Right renal pelvis (tissue), 4 donors: ENCODE measurements at places on chromosomes 11 and 22.

DNA sequence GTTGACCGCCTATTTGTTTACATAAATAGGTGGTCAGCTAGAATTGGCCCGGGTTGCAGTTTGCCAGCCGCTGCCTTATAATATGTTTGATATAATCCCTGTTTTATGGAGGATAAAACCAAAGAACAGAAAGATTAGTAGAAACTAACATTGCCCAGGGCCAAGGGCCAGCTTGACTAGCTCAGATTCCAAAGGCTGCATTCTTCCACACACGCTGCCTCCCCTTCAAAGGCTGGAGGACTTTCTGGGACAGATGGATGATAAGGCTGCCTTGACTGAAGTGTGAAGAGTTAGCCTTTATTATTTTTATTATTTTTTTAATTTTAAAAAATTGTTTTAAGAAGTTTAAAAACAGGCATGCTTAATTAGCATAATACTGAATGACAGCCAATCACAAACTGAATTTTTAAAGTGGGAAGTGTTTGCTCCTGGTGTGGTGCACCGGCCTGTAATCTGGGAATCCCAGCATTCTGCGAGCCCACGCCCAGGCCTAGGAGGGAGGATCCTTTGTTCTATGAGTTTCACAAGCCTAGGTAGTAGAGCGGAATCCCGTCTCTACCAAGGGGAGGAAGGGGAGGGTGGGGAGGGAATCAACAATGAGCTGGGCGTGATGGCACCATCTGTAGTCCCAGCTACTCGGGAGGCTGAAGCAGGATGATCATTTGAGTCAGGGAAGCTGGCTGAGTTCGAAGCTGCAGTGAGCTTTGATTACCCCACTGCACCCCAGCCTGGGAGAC, 114.9 kb downstream of the NAV2 start:
- no peak for DNase-seq

DNA sequence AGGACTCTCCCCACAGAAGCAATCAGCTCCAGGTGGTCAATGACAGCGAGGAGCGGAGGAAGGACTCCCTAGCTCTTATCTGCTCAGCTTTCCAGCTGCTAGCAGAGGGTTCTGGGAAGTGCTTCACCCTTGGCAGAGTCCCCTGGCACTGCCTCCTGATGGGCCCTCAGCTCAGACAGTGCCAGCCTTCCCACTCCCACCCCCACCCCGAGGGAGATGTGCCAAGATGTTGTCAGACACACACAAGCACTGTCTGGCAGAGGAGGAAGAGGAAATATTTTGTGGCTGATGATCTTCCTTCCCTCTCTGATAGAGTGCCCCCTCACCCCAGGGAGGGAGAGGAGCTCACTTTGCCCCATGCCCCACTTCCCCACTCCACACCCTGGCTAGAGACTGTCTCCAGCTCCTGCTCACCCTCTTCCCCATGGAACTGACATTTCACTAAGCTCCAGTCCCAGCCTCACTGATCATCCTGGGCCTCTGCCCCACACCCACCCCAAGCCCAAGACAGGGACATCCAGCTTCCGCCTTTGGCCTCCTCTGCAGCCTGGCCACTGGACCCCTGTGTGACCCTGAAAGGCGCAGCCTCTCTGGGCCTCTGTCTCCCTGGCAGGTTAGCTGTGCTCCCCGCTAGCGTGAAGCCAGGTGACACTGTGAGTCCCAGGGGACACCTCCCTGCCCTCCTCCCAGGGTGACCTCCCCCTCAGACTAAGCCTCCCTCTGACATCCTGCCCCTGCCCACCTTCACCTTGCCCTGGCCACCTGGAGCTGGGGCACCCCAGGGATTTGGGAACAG, 44.5 kb downstream of the SLCO2B1 start:
- no peak for DNase-seq

DNA sequence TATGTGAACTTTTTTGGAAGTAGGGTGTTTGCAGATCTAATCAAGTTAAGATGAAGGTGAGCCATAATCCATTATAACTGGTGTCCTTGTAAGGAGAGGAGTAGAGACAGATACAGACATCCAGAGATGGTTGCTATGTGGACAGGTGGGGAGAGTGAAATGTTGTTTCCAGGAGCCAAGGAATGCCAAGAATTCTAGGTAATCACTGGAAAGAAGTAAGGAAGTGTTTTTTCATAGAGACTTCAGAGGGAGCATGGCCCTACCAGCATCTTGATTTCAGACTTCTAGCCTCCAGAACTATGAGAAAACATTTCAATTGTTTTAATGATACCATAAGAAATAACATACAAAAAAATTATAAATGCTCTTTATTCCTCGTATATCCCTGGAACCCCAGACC, 320.5 kb upstream of the ANO3 start:
- no peak for DNase-seq

- DNase-seq: no peak
These were observed 174.6 kb upstream of the ARHGAP42 start for GRCh38 chr11:100512475-100512874.

DNA sequence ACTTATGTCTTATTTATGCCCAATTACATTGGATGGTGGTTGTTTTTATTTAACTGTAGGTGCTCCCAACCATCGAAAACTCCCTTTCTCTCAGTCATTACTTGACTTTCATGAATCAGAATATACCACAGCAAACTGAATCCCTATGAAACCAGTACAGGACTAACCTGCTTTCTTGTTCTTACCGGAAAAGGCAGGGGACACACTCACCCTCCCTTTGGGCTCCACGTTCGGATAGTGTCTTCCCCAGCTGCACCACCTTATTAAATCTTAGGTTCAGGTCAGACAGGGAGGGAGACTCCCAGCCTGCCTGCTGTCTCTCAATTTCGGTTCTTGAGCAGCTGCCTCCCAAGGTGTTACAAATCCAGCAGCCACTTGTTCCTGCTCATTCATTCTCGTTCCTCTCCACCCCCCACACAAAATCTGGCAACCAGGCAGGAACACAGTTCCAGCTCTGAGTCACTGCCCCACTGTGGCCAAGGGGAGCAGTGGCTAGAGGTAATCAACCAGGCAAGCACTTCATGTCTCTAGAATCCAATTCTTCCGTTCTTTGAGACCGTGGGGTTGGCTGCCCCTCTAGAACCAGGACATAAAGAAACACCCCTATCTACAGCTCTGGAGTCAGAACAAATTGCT, 133.0 kb downstream of the PLEKHA7 start:
- DNase-seq: no peak

DNA sequence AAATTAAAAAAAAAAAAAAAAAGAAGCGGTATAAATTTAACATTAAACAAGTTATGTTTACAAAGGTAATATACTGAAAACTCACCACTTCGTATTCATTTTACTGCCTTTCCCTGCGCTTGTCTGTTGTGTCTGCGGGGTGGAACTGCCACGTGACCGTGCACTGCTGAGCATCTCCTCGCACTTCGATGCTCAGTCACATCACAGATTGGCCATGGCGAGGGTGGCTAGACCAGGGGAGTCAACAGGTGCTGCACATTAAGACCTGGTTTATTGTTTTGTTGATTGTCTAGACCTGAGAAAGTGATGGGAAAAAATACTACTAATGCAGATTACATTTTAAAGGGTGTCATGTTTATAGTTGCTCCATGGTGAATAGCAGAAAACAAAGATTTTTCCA, 22.8 kb upstream of the TUB start:
- DNase-seq: no peak

DNA sequence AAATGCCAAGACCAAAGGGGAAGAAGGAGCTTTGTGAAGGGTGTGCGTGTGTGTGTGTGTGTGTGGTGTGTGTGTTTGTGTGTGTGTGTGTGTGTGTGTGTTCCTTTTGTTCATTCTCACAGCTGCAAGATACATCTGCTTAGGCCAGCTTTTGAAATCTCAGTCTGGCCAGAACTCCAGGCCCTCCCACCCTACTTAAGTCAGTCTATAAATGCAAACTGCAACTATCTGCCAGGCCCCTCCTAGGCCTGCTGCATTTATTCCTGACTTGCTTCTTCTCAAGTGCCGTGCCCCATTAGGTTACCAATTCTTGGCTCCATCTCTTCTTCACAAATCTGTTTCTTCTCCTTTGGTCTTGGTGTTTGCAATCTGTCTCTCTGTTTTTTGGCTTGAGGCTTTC, 21.6 kb upstream of the RIC3 start:
- DNase-seq: no peak

DNA sequence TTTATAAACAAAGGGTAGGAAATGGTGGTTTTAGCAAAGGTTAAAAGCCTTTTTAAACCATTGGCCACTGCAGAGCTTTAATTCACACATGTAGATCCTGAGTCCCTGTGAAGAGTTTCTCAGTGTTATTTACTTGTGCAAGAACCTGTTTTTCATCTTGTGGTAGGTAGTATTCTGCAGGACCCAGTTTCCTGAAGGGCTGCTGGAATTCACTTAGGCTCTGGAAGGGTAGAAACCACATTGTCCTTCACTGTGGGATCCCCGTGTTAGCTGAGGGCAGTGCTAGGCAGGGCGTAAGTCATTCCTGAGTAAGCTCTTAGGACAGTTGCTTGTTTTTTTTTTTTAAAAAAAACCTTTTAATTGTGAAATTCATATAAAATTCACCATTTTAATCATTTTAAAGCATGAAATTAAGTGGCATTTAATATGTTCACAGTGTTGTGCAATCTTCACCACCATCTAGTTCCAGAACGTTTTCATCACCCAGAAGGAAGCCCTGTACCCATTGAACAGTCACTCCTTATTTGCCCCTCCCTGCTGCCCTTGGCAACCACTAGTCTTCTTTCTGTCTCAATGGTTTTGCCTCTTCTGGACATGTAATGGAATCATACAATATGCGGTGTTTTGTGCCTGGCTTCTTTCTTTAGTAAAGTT, 77.7 kb downstream of the C22orf31 start:
- no peak for DNase-seq

DNA sequence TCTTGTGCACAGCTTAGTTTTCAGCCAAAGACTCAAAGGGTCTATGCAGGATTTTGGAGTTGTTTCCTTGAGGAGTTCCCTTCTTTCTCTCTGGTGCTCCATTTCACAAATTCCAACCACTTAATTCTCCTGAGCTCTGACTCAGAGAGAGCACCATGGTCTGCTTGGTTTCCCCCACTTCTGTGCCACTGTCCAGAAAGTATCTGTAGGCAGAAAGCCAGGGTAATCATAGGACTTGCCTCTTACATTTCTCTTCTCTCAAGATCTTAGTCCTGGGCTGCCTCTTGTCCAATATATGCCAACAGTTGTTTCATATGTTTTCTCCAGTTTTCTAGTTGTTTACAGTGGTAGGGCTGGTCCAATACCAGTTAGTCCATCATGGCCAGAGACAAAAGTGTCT, 6.4 kb upstream of the MRGPRD start:
- no peak for DNase-seq

DNA sequence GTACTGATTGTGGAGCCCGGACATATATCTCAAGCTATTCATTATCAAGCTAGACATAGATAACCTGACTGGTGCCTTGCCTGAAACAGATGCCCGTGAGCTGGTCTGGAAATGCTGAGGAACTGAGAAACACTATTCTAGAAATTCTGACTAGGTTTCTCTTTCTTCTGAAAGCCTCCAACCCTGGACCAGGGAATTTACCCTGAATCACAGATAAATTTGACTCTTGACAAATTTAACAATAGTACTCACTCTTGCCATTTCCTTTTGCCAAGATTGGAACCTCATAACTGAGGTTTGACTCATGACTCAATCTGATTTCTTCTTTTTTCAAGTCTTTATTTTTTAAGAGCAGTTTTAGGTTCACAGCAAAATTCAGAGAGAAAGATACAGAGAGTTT, 189.6 kb upstream of the SYN3 start:
- DNase-seq: no peak

DNA sequence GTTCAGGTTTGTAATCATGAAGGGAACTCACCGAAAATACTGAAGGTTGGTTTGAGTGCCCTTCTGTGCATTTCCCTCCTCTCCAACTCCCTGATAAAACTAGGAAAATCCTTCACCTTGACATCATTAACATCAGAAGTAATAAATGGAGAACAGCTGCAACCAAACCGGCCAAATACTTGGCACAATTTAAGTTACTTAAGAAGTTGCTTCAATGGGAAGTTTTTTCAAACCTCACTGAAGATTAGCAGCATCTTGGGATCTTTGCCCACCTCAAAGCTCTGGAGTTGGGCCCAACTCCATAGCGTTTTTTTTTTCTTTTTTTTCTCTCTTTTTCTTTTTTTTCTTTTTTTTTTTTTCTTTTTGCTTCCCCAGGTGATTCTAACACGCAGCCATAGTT, 784.8 kb downstream of the KCNA4 start:
- no peak for DNase-seq

GRCh38 chr11:133019545-133020371, 512.5 kb downstream of the OPCML start:
- DNase-seq: no peak

DNA sequence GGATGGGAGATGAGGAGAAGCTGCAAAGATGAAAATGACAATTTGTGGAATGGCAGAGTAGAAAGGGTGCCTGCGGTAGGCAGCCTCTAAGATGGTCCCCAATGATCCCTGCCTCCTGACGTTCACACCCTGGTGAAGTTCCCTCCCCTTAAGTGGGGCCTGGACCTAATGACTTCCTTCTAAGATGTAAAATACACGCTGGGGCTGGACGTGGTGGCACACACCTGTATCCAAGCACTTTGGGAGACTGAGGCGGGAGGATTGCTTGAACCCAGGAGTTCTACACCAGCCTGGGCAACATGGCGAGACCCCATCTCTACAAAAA, 60.7 kb upstream of the CREB3L1 start:
- no peak for DNase-seq

DNA sequence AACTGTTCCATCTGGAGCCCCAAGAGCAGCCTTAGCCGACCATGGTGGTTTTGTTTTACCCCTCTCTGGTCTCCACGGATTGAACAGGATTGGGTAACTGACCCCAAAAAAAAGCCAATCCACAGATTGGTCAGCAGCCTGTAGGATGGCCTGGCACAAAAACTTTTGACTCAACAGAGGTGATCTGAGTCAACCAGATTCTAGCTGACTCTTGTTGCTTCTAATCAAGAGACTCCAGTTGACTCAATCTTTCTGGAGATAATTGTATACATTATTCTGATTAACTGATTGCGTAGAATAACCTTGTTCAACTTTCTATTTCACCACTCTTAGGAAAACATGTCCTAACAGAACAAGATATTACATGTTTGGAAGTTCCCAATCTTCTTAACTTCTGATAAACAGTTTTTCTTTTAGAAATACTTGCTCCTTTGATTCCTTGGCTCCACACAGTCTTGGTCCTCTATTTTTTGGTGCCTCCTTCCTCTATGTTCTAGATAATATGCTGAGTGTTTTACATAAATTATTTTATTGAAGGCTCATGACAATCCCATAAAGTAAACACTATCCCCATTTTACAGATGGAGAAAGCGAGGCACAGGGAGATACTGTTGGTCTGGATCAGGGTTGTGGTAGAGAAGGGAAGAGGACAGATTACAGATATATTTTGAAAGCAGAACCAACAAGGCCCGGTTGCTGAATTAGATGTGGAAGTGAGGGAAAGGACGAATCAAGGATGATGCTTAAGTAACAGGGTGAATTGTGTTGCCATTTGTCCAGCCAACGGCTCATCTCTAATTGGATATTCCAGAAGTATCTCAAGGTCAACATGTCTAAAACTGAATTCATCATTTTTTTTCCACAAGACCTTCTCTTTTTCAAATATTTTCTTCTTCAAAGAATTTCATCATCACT, 11.5 kb upstream of the ZC3H12C start:
- DNase-seq: no peak

- no peak for DNase-seq
These were observed 18.5 kb downstream of the SLC35F2 start for GRCh38 chr11:107840129-107840484.

GRCh38 chr11:78789375-78789774, 214.7 kb upstream of the NARS2 start:
- no peak for DNase-seq
